NCI-H1048 (cell line): ENCODE measurements at places on chromosomes 3 and 15.
A peak's percentile ranks its signal among the peaks of the same experiment; 100 is the strongest.

DNA sequence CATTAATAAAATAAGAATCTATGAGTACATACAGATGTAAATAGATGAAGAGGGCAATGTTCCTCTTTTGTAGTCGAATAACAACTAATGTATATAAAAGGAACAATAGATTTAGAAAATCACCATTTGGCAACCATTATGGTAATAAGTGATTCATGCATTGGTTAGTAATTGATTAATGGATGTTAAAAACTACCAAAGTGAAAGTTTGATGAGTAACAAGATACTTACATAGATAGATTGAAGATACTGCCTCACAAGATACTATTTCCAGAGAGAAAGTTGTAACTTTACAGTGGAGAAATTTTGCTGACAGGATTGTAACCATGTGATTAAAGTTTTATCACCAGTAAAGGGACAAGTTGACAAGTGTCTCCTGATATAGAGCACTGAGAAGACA lies 55.0 kb downstream of the TCF12 start:
- no peak for DNase-seq

DNA sequence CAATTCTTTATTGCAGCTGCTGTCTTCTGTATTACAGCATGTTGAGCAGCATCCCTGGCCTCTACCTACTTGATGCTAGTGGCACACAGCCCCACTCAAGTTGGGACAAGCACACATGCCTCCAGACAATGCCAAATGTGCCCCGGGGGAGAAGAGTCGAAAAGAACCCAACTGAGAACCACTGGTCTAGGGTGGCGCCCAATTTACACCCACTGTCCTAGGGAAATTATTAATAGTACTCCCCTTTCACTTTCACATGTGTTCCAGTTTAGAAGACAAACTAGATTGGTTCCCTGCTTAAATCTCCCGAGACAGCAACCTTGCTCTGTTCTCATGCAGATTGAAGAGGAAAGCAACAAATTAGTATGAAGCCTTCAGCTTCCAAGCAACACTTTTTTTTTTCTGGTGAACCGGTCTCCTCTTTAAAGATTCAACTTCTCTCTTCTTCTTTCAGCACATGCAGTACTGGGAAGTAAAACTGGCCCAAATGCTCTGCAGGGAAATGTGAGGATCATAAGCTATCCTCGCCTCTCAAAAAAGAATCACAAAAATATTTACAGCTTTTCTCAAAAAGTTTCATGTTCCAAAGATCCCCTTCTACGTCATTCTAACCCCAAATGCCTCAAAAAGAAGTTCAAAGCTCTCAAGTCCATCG lies 823.9 kb upstream of the CFAP20DC start:
- no peak for DNase-seq

GRCh38 chr15:29669823-29670222 lies 152.4 kb downstream of the TJP1 start:
- no peak for DNase-seq

- no peak for DNase-seq
Observed at GRCh38 chr3:167972502-167972901, 123.2 kb downstream of the GOLIM4 start.

DNA sequence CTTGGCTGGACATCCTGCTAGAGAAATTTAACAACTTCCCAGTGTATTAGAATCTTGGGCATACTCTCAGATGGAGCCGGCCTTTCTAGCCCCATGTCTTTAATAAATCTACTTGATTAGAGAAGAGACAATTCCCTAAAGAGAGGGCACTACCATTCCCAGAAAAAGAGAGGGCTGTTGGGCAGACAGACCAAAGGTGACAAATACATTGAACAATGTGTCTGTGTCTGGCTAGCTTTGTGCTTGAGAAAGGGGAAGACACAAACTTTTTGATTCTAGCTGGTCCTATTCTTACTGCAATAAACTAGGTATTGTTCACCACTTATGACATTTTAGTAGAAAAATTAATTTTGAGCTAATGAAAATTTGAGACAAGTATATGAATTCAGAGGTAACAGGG lies 57.7 kb downstream of the DUT start:
- no peak for DNase-seq

GRCh38 chr3:99537416-99537815 lies 101.0 kb upstream of the COL8A1 start:
- no peak for DNase-seq

DNA sequence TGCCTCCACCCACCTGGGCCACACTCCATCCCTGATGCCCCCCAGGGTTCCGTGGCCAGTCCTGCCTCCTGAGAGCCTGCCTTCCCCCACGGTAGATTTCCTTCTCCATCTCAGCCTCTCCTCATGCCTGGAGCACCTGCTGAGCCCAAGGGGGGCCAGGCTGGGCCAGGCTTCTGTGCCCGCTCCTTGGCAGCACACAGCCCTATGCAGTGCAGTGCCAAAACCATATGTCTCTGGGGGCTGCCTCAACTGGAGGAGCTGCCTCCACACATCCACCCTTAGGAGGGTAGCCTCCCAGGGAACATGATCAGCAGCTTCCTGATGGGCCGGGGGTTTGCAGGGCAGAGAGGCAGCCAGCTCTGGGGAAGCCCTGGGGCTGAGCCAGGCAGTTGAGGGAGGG lies 24.6 kb upstream of the GATA2 start:
- no peak for DNase-seq

DNA sequence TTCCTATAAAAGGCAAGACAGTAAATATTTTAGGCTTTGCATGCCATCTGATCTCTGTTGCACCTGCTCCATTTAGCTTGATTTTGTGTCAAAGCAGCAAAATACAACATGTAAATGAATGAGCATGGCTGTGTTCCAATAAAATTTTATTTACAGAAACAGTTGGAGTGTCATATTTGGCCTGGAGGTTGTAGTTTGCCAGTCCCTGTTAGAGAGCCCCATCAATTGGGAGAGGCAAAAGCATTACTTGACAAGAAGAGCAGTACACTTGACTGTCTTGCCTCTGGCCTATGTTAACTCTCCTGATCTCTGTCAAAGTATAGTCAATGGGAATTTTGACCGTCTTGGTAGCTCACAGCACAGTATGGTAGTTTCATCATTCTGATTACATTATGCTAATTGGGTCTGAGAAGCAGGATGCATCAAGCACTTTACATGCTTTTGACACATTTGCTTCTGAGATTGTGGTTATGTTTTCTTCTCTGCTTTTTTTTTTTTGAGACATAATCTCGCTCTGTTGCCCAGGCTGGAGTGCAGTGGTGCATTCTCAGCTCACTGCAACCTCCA lies 35.4 kb downstream of the SLC28A2 start:
- DNase-seq: no peak

GRCh38 chr3:30286811-30287210 lies 319.6 kb upstream of the TGFBR2 start:
- DNase-seq: no peak

DNA sequence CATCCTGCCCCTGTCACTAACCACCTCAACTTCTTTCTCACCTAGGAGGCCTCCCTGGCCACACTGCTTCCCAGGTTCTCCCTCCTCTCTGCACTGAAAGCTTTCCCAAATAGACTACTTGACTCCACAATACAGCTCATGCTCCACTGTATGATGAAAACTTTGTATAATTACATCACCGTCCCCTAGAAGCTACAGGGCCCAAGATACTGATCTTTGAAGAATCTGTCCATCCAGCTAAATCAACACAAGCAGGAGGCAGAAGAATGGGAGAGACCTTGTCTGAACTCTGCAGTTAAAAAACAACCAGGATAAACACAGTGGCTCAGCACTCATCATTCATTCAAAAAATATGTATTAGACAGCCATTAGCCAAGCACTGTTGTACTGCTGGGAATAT lies 26.4 kb upstream of the RPS17 start:
- no peak for DNase-seq

- peak; percentile 29 for DNase-seq
Observed at GRCh38 chr3:104596551-104596950, 770.2 kb upstream of the ALCAM start.

- no peak for DNase-seq
Observed at GRCh38 chr3:33146791-33147445, 33.1 kb downstream of the CRTAP start.

DNA sequence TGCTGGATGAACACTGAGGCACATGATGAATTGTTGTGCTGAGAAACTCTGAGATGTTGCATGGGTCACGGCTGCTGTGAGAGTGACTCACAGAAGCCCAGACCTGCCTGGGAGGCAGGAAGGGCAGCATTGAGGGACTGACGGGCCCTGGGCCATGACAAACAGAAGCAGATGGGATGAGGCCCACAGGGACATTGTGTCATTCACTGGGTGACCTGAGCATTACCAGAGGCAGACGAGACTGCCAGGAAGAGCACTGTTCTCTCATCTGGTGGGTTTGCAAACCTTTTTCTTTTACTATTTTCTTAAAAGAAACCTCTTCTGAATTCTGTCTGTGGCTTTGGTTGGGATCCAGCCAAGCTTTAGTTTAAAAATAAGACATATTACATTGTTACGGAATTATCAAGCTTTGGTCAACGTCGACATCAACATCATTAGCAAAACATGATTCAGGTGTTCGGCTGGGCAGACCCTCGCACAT lies 67.8 kb downstream of the BDH1 start:
- no peak for DNase-seq

DNA sequence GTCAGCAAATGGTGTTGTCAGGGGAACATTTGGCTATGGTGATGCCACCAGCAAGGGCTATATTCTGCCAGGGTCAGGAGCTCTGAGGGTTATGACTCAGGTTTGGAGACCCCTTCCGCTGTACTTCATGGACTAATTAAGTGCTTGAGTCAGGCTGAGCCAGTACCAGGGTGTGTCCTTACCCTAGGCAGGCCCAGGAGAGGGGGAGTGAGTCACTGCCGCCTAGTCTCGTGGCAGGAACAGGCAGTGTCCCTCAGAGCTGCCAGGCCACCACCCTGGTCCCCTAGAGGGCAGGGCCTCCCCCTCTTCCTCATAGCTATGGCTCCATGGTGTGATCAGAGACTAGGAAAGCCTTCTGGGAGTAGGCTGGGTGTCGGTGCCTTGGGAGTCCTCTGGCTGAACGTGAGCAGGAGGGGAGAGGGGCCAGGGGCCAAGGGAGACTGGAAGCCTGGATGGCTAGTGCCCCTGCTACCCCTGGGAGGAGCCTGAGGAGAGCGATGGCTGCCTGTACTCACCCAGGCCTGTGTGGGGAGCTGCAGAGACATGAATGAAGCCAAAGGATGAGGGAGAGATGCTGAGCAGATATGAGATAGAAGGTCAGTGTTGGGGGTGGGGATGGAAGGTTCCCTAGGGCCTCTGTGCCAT lies 10.6 kb downstream of the MAPKAPK3 start:
- DNase-seq: no peak

GRCh38 chr15:48563934-48564333 lies 81.6 kb downstream of the FBN1 start:
- no peak for DNase-seq

DNA sequence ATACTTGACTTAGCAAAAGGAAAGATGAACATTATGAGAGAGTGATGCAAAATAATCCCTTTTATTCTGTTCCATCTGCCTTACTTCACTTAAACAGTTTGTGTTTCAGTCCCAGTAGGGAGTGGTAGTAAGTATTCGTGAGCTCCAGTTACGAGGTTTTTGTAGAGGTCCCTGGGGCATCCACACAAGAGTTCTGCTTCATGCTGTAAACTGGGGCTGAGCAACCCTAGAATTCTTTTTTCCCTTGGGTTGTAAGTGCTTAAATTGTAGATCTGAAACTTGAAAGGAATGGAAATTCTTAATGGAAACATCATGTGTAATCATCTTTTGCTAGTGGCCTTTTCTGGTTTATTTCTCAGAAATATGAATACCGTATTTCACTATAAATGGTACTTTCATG lies 79.5 kb downstream of the SEMA6D start:
- no peak for DNase-seq

GRCh38 chr3:18424729-18425640 lies at the start of gene SATB1:
Gene SATB1, minus strand, starts transcription at chr3:18425339. Its CDS starts 4,372 bp downstream, at chr3:18420967.
- no peak for DNase-seq

- DNase-seq: no peak
Observed at GRCh38 chr15:64286473-64286872, 69.5 kb downstream of the CSNK1G1 start.

- no peak for DNase-seq
Observed at GRCh38 chr3:62051506-62051905, 321.8 kb downstream of the FEZF2 start.

DNA sequence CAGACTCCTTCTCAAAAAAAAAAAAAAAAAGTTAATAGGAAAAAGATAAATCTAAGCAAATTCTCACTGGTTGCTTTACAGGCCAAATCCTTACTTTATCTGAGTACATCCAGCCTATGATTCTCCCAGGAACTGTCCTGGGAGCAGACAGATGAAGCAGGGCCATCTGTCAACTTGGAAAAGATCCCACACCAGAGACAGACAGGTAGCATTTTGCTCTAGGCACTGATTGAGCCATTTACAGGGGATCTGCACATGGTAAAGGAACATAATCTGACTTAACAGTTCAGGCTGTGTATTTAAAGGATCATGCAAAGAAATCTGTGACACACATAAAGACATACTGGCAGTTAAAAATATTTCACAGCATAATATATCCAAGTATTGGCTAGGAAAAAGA lies 1006.5 kb downstream of the TBL1XR1 start:
- no peak for DNase-seq

GRCh38 chr3:137988152-137988551 lies 21.8 kb upstream of the CLDN18 start:
- no peak for DNase-seq

DNA sequence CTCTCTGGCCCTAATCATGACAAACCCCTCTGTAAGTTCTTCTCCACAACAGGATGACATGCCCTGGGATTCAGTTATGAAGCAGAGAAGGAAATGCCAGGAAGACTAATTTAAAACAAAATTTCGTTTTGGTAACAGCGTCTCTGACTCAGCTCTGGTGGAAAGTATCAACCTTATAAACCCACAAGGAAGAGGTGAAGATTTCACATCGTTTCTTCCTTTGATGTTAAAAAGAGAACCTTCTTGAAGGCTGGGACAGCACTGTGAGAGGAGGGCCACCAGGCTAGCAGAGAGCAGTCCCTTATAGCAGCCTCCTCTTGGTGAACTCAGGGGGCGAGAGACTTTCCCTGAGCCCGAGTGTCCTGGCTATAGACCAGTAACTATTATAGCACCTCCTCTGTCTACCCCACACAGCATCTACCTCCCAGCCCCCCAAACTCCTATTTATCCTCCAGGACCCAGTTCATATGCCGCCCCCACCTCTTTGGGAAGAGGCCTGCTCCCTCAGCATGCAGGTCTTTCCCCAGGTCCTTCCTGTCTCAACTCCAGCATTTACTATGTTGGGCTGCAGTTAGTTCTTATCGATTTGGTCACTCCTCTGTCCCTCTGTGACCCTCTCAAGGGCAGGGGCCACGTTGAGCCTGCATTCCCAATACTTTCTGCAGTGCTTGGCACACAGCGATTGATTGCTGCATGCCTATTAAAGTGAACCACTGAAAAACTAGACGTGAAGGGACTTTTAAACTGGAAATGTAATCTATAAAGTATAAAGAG lies 321.5 kb upstream of the ICE2 start:
- no peak for DNase-seq
